ENCODE measurements at places on chromosomes 7 and 10.

DNA sequence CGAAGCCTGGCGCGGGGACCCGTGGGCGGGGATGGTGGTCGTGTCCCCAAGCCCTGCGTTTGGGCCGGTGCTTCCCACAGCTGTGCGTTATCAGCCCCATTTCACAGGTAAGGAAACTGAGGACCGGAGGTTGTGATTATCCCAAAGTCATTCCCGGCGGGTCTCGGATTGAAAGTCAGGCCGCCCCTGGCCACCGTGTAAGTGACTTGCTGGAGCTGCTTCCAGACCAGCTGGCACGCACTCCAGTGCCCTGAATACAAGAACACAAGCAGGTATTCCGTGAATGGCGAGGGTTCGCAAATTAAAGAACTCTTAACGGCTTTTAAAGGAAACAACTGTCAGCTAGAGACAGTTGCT lies 675 bp upstream of the ATE1 start:
- no peak for DNase-seq

GRCh38 chr7:111312966-111313365 lies 222.0 kb downstream of the LRRN3 start:
- peak; percentile 6 for DNase-seq

- DNase-seq = no peak
Observed at GRCh38 chr7:7490003-7490402, 45.7 kb downstream of the COL28A1 start.

GRCh38 chr7:102186306-102186705 lies 100.4 kb upstream of the SH2B2 start:
- no peak for DNase-seq

- no peak for DNase-seq
Observed at GRCh38 chr10:82821043-82821442, 946.0 kb downstream of the NRG3 start.

- DNase-seq = no peak
Observed at GRCh38 chr10:49168831-49169500, 19.2 kb downstream of the TMEM273 start.

DNA sequence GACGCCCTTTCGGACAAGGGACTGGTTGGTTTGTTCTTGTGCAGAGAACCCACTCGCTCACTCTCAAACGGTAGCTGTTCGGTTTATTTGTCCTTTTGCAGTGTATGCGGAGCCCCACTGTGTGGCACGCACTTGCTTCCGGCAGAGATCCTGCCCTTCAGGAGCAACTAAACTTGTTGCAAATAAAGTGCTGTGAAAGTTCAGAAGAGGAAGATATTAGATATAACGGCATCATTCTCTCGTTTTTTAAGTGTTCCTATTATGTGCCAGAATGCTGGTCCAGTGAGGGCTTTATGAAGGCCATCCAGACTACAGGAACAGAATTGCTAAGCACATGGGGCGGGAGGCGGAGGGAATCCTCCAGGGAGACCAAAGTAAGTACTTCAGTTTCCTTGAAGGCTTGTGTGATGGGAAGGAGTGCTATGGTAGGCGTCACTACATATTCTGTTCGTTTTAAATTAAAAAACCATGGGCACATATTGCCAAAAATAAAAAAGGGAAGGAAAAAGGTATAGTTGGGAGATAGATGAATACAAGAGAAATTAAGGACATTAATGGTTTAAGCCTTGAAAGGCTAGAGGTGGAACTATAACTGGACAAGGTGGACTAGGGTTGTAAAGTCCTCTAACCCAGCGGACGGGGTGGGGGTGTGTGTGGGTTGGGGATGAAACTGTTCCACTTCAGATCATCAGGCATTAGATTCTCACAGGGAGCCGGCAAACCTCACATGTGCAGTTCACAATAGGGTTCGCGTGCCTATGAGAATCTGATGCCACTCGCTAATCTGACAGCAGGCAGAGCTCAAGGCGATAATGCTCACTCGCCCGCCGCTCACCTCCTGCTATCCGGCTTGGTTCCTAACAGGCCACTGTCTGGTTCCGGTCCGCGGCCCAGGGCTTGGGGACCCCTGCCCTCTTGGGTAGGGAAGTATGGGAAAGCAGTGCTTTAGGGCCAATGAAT lies 704 bp upstream of the ERLIN1 start:
- DNase-seq = peak; percentile 42

- no peak for DNase-seq
Observed at GRCh38 chr7:38463277-38464225, 167.6 kb downstream of the AMPH start.

DNA sequence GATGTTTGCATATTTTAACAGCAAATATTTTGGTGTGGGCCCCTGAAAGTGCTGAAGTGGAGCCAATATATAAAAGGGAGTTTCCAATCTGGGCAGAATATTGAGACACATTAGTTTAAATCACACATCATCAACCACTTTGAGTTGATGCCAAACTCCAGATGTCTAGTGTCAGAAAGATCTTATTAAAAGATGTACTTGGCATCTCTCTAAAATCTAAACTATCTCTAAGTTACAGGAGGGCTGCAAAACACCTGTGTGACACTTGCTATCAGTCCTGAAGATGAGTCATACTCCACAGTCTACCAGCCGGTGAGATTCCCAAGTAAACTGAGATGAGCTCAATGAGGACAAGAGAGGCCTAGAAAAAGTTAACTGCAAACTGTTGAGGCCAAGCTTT lies 11.4 kb downstream of the JAZF1 start:
- DNase-seq = peak; percentile 52

DNA sequence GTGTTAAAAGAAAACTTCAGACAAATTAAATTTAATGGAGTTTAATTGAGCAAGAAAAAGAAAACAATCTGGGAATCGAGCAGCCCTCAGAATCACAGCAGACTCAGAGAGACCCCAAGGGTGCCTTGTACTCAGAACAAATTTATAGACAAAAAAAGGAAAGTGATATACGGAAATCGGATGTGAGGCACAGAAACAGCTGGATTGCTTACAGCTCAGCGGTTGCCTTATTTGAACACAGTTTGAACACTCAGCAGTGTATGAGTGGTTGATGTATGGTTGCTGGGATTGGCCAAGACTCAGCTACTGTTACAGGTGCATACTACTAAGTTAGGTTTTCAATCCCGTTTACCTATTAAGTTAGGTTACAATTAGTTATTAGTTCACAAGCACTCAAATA lies 103.8 kb upstream of the LYZL1 start:
- no peak for DNase-seq

DNA sequence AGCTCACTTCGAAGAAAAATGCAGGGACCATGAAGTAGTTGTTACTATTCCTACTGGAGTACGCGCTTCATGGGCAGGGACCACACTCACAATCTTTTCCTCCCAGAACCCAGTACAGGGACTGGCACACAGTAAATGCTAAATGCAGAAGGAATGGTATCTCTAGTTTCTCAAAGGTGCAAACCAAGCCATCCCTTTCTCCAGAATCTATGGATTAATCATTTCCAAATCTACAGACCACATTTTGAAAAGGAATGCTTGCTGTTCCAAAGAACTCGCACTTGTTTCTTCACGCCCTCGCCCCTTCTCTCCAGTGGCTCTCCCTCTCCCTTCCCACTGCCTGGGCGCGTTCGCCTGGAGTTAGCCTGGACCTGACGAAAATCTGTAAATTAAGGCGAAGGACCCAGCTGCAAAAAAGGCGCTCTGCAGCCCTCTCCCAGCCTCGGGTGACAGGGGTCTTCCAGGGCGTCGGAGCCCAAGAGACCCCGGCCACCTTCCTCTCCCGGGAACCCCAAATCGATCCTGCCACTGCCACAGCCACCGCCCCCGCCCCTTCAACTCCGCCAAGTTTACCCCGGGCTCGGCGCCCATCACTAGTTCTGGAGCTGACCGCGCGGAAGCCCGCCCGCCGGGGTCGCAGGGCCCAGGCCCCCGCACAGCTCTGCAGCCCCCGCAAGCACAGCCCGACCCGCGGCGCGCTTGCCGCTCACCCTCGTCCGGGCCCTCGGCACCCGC lies 527 bp downstream of the PDIA4 start:
- peak; percentile 36 for DNase-seq

DNA sequence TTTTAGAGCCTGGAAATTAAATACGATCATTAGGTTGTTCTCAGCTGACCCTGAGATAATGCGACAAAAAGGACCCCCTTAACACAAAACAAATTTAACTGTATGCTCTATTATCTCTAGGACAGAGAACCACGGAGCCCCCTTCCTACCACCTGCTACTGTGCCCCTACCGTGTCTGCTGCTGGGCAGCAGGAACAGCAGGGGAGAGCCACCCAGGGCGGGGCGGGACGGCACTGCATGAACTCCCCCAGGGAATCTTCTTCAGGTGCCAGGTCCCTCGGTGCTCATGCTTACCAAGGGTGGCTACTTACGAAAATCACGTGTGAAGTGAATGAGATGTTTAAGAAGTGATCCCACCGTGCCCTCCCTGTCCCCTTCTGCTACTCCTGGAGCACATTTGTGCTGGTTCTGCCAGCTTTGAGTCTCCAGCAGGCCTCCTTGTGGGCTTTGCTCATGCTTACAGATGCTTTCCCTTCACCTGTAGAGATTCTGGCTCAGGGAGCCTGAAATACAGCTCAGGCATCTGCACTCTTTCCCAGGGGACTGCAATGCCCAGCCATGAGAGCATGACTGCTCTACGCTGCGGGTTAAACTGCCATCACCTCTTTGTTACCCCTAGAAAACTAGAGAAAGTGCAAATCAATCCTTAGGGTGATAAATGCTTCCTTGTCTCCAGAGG lies 59.9 kb downstream of the MRPL32 start:
- DNase-seq = no peak

DNA sequence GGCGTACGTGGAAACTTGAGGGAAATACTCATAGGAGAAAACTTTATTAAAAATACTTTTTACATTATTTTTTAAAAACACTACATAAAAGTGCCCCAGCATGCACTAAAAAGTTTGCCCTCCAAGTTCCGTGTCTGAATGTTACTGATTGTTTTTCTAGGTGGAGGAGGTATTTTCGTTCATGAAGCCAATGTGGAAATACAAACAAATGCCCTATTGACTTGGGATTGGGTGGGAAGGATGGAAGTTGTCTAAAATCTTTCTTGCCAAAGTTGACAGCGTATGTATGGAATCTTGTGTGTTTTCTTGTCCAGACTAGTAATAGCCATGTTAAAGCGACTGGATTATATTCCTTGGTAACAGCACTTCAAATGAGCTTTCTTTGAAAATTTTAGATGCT lies 1.2 kb downstream of the PROSER2 start:
- peak; percentile 42 for DNase-seq

DNA sequence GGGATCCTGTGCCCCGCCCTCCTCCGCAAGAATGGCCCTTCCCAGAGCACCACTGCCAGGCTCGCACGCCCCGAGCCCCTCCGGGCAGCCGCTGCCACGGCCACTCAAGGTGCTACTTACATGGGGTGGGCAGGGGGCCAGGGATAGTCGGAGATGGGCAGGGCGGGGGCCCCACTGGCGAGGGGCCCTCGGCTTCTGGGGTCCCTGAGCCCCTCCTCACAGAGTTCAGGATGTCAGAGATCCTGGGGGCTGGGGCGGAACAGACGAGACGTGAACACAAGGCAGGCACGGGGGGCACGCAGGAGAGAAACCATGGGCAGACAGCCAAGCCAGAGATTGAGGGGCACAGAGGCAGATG lies 25.6 kb downstream of the YKT6 start:
- no peak for DNase-seq

GRCh38 chr10:11510281-11510680 lies 101.2 kb downstream of the USP6NL start:
- DNase-seq = no peak

GRCh38 chr10:12993595-12993994 lies 7.9 kb downstream of the CCDC3 start:
- DNase-seq = no peak

GRCh38 chr7:50676740-50677637 lies 105.7 kb downstream of the GRB10 start:
- DNase-seq = no peak

- no peak for DNase-seq
Observed at GRCh38 chr10:58570307-58570723, 57.6 kb downstream of the BICC1 start.

GRCh38 chr10:89644691-89644966 lies 413 bp downstream of the PANK1 start:
- DNase-seq = no peak

DNA sequence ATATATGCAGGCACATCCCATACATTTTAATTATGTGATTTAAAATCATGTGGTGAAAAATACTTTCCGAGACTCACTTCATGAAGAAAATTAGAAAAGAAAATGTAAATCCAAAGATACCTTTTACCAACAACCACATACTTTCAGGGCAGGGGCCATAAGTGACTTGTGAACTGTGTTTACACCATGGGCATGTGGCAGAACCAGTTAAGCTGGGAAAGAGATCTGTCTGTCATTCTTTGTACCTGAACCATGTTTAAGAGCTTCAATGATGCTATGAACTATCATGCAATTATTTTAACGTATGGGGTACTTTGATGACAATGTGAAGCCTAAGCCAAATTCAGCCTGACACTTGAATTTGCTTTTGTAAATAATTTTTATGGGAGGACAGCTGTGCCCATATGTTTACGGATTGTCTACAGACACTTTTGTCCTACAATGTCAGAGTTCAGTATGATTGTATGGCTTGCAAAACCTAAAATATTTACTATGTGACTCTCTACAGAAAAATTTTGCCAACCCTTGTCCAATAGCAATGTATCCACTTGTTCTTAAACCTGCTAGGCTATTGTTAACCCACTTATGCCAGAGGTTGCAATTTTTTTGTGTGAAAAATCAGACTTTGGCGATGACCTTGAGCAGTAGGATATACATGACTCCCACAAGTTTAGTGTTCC lies 654.6 kb downstream of the TNS3 start:
- DNase-seq = no peak

- no peak for DNase-seq
Observed at GRCh38 chr10:86212391-86212700, 154.2 kb downstream of the GRID1 start.

- DNase-seq = peak; percentile 65
Observed at GRCh38 chr7:107312418-107312817, 143.6 kb downstream of the HBP1 start.

DNA sequence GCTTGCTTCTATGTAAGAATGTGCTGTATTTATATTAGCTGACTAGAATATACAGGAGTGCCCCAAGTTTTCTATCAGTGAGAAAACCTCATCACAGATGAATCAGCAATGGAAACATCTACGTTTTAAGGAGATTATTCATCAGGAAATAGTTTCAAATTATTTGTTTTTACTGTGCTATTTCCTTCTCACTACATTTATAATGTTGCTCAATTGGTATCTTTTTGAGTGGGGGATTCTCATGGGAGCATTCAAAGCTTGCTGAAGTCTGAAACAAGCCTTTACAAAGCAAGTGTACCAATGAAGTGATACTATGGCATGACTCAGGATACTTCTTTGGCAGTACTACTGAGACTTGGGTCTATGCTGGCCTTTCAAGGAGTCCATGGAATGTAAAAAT lies 191.1 kb upstream of the SLC26A5 start:
- peak; percentile 63 for DNase-seq

DNA sequence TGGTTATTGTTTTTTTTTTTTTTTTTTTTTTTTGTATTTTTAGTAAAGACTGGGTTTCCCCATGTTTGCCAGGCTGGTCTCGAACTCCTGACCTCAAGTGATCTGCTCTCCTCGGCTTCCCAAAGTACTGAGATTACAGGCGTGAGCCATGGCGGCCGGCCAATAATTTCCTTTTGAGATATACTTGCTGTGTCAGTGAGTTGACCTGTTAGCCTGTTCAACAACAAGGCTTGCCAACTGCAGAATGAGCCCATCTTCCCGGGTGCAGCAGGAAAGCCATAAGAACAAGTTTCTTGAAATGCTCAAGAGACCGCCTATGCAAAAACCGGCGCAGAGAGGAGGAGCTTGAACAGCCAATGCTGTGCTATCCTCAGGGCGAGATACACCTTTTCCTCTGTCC lies 112.5 kb downstream of the PRPF18 start:
- DNase-seq = no peak

GRCh38 chr10:5933909-5934546 lies 43.3 kb downstream of the IL15RA start:
- DNase-seq = no peak

GRCh38 chr10:22976534-22976933 lies 48.7 kb downstream of the ARMC3 start:
- no peak for DNase-seq
